Stimulated activated naive CD4-positive, alpha-beta T cell treated with Interleukin-2 at 50 U/mL for 16 hours (primary cell): ENCODE measurements at places on chromosomes 16 and 17.

GRCh38 chr16:87463722-87464690 is 28.8 kb downstream of the ZCCHC14 start:
- peak; percentile 33 for DNase-seq

DNA sequence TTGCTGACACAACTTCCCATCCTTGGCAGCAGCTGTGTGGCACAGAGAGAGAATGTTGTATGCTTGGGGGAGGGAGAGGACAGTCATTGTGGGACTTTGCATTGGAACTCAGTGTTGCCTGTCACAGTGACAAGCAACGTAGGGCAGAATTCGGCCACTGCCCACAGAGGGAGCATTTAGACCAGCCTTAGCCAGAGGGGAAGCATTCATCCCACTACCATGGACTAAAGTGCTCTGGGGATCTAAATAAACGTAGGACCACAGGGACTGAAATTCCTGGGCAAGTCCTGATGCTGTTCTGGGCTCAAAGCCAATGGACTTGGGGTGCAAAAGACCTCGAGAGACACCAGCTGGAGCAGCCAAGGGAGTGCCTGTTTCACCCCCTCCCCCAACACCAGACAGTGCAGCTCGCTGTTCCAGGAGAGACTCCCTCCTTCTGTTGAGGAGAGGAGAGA is 44.9 kb downstream of the ABCA8 start:
- DNase-seq, result no peak

DNA sequence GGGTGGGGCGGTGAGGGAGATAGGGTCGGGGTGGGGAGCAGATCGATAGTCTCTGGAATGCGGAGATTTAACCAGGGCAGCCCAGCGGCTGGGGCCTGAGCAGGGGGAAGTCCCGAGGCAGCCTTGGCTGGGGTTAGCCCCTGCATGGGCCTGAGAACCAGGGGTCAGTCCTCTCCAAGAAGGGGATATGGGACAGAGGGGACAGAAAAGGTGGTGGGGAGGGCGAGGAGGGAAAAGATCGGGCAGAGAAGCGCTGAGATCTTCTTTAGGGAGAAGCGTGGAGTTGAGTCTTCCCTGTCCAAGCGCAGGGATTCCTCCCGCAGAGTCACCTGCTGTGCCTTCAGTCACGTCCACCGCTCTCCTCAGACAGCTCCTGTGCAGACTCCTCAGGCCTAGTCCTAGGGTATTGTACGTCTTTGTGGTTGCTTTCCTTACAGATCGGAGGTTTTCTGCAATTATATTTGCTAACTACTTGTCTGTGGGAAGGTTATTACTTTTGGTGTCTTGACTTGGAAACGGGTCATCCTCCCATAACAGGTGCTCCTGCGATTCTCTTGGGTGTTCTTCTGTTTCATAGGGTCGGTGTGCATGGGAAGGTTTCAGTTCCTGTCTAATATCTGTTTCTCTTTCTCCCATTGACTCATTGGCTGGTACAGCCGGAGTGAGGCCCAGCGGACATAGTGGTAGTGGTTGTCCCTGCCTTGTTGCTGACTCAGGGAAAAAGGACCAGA is 952 bp downstream of the CD300A start:
- DNase-seq, result no peak

GRCh38 chr16:78763821-78764440 is 664.5 kb downstream of the WWOX start:
- no peak for DNase-seq

DNA sequence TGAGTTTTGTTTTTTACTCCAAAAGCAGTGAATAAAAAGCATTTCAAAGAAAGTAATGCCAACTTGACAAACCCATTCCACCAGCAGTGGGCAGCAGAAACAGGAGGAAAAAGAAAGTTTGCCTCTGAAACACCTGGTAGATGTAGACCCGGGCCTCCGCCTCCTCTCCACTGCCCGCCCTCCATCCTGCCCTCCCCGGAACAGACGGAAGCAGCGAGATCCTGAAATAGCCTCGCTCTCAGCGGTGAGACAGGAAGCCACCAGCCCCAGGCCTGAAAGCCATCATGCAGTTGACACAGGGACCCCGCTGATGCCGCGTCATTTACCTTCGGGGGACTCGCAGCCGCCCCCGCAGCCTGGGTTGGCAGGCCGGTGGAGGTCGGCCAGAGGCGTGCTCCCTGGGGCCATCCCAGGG is 67.8 kb downstream of the C16orf78 start:
- DNase-seq, result peak; percentile 21

GRCh38 chr16:52465711-52466267 is 81.2 kb downstream of the TOX3 start:
- DNase-seq, result no peak

DNA sequence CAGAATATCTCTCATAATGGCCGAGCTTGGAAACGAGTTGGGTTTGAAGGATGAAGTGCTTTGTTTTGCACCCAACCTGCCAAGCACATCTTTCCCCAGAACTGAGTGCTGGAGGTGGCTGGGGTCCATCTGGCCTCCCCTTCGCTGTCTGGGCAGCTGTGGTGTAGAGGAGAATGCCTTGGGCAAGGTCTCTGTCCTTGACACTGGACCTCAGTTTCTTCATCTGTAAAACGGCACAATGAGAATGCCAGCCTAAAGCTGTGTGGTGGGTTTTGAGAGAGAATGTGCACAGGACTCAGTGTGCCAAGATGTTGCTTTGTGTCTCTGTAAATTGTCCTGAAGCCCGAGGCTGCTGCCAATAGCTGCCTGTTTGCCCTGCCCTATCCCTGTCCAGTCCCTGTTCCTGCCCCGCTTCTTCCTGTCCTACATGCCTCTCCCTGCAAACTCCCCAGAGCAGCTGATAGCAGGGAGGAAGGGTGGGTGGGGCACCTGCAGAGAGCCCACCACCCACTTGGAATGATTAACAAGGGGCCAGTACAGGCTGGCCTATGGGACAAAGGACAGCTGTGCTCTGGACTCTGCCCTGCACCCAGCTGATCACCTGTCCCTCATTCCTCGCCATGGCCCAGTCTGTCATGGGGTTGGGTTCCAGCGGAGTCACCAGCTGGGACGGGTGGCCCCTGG is 15.3 kb downstream of the LASP1 start:
- DNase-seq, result no peak

- no peak for DNase-seq
Measured at GRCh38 chr16:85983064-85983463, 84.1 kb downstream of the IRF8 start.

DNA sequence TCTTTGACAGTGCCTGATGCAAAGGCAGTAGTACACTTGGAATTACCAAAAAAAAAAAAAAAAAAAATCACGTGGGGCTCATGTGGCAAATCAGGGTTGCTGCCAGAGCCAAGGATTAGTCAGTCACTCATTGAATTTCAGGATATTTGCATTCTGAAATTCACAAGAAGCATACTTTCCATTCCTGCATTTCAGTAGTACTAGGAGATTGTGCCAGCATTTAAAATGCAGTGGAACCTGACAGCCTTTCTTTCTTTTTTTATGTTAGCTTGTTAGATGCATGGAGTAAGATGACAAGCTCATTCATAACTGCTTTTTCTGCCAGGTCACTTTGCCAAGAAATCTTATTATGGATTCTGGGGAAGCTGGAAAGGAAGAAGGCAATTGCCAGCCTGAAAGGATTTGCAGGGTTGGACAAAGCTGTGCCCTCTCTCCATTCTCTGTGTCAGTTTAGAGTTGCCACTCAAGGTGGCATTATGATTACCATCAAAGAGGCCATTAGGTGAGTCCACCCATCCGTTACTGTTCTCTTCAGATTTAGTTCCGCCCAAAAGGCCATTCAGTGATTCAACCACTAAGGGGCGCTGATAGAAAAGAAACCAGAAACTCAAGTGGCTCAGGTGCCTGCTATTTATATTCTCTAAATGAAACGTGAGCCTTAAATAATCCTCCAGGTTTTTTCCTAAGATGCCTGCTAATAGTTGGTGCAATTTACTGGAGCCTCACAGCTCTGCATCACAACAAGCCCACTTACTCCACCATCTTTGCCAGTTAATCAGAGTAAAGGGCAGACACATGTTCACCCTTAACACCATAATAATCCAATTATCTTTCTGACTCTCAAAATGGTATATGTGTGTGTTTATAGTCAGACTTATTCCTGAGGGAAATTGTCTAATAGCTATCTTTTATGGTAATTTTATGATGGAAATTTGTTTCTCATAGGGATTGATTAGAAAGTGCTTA is 59.0 kb downstream of the TANGO6 start:
- no peak for DNase-seq

DNA sequence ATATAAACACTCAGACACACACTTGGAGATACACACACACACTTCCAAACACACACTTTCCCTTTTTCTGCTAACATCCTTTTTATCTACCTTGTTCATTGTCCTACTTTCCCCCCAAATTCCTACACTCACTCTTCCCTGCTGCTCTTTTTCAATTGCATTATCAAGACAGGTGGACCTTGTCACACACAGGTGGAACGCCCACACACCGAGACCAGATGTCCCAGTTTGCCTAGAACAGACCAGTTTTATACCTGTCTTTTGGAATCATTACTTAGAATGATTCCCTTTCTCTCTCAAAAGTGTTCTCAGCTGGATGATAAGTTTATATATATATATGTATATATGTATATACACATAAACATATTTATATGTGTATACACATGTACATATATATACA is 50.7 kb upstream of the ARHGAP44 start:
- no peak for DNase-seq

DNA sequence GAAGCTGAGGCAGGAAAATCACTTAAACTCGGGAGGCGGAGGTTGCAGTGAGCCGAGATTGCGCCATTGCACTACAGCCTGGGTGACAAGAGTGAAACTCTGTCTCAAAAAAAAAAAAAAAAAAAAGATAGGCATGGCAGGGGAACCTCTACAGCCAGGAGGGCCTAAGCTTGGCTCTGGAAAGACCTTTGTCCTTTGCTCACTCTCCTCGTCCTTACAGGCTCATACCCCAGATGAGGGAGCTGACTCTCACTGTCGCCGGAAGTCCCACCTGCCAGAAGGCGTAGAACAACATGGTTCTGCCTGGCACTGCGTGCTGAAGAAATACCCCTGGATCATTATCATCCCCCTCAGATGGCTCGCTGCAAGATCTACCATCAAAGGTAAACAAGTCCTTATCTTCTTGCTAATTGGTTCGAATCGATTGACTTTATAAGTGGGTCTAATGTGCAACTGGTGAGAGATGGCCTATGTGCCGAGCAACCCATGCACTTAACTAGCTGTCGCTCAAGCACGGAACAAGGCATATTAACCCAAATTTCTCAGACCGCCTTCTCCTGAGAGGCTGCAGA is 29.7 kb downstream of the RTN4RL1 start:
- no peak for DNase-seq

- DNase-seq, result no peak
Measured at GRCh38 chr16:70156207-70156978, 17.2 kb upstream of the CLEC18C start.

DNA sequence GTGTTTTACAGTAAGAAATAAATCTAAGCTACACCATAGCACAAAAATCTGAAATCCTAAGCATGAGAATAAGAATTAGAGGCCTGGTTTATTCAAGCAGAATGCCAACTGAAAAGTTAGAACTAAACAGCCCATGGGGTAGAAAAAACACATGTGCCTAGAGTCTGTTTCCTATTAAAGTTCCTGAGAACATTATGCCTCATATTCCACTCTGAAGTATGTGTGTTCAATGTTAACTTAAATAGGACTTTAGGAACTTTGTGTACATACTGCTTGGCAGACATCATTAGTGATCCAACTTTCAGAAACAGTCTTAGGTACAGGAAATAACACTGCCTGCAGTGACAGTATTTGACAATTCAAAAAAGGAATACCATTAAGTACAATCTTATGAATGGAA is 18.2 kb downstream of the HEATR6 start:
- no peak for DNase-seq

GRCh38 chr17:61325382-61326073 is 74.1 kb upstream of the TBX2 start:
- no peak for DNase-seq

GRCh38 chr17:55683550-55684315 is 38.9 kb downstream of the TMEM100 start:
- no peak for DNase-seq

- no peak for DNase-seq
Measured at GRCh38 chr17:80922580-80923160, 69.0 kb upstream of the CHMP6 start.

GRCh38 chr16:57727610-57728009 is 8.0 kb upstream of the KATNB1 start:
- DNase-seq, result no peak

GRCh38 chr16:1105888-1106620 is 10.0 kb upstream of the C1QTNF8 start:
- no peak for DNase-seq

DNA sequence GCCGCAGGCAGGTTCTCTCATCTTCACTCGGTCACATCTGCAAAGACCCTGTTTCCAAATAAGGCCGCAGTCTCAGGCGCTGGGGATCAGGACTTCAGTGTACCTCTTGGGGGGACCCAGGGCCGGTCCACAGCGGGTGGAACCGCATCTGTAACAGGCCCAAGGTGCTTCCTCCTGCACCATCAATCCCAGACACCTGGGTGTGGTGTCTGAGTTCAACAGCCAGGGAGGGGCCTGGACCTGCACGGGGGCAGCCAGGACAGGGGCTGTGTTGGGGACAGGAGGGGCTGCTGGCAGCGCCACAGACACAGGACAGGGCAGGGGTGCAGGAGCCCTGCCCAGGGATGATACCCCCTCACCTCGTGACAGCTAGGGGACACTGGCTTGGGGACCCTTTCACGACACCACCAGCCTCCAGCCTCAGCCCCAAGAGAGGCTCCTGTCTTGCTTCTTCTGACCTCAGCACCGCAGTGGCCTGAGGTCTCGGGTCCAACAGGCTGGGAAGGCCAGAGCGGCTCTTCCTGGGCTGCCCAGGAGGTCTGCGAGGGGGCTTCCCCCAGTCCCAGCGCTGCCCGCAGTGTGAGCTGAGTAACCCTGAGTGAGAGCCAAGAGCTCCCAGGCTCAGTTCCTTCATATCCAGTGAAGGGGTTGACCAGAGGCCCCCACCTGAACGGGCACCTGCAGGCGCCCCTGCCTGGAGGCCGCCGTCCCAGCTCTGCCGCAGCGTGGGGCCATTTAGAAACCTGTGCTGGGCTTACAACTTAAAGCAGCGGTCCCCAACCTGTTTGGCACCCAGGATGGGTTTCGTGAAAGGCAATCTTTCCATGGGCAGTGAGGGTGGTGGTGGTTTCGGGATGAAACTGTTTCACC is 30.7 kb upstream of the BAHCC1 start:
- no peak for DNase-seq

- DNase-seq, result no peak
Measured at GRCh38 chr16:25009822-25010221, 5.3 kb downstream of the ARHGAP17 start.

DNA sequence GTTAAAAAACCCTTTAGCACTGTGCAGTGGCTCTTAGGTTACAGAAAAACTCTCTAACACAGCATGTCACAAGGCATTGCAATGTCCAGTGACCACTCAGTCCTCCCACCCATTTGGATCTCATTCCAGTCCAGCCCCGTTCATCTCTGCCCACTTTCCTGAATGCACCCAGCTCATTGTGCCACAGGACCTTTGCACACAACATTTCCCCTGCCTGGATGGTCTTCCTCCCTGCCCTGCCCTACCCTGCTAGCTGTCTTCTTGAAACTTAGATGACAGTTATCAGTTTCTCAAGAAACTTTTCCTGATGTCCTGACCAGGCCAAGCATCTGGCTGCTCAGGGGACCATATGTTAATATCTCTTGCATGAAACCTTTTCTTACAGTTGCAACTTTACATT is 67.2 kb downstream of the WWP2 start:
- no peak for DNase-seq

- no peak for DNase-seq
Measured at GRCh38 chr17:79648181-79648831, 37.5 kb upstream of the RBFOX3 start.

GRCh38 chr17:50550661-50551432 is 3.9 kb downstream of the SPATA20 start:
- DNase-seq, result no peak
